ENCODE measurements at places on chromosomes 3 and 15.
A peak's percentile ranks its signal among the peaks of the same experiment; 100 is the strongest.

GRCh38 chr15:91632981-91633380, 220.5 kb upstream of the SLCO3A1 start:
- DNase-seq, result no peak

DNA sequence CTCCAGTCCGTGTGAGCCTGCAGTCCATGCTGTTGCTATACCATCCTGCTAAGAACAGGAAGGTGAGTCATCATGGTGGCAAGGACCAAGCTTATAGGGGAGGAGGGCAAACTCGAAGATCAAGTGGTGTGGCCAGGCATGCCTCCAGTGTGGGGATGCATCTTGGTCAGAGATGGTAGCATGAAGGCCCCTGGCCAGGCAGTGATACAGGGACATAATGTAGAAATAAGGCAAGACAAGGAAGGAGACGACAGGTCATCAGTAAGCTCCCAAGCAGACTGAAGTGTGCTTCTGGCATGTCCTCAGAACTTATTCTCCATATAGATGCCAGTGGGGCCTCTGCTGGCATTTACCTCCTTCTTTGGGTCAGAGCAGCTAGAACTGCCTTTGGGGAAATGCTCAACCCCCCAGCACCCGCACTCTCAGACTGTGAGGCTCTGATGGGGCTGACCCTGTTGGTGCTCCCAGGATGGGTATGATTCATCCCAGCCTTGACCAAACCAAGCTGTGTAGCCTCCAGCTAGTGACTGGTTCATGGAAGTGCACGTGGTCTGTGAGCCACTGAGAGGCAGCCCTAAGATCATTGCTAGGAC, 52.5 kb upstream of the ATP2B2 start:
- DNase-seq, result no peak

DNA sequence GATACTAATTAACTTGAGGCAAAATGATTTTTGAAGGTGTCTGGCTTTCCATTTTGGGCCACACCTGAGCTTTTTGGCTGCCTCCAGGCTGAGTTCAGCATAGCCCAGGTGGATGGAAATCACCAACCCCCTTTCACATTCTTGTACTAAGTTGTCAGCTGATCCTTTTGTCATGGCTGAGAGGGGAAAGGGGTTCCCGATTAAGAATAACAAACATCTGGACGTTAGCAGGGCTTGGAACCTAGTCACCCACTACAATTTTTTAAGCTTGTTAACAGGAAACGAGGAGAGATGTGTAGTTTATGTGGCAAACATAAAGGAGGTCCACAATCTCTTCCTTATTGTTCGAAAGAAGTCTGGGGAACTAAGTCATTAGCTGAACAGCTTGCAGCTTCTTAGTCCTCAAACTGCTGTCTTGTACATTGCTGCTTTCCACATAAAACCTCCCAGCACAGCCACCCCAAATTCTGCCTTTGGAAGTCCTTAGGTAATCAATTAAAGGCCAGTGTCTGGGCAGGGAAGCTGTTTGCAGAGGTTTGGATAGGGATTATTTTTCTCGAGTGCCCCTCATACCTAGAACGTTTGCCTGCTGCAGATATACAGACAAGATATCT, 5.0 kb downstream of the NR2F2 start:
- no peak for DNase-seq

DNA sequence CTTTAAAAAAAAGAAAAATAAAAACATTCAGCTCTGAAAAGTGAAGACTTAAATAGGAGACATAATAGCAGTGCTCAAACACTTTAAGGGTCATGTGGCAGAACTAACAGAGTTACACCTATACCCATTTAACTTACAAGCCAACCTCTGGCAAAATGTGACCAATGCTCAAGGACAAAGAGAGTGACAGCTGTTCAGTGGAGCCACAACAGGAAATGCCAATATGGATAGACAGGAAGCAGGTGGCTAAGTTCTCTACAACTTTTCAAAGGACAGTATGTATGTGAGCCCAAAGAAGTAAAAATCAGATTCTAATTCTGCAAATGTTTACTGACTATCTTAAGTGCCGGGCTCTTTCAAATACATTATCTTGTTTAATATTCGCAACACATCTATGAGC, 3.4 kb downstream of the TMCC1 start:
- no peak for DNase-seq

DNA sequence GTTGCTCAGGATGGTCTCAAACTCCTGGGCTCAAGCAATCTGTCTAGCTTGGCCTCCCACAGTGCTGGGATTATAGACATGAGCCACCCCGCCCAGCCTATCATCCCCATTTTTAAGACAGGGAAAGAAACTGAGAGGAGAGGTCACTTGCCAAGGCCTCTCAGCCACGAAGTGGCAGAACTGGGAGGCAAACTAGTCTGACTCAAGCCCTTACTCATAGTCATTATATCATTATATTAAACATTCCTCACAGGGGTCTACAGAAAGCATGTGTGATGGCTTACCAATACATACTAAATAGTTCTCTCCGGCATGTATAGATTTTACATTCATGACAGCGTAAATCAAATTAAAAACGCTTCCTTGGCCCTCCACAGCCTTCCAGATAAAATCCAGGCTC, 62.0 kb upstream of the ZBTB38 start:
- no peak for DNase-seq

DNA sequence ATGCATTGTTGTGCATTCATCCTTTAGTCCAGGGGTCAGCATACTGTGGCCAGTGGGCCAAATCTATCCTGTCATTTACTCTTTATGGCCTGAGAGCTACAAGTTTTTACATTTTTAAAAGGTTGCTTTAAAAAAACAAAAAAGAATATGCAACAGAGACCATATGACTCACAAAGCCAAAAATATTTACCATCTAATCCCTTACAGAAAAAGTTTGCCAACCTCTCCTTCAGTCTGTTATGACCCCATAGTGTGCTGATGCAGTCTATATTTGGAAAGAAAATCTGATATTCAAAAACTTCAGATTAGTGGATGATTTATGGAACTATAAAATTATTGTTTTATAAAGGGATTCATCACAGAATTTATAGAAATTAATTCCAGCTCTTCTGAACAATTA, 237.5 kb upstream of the IL12A start:
- no peak for DNase-seq

GRCh38 chr3:58116161-58116955, 94.4 kb downstream of the DNASE1L3 start:
- DNase-seq, result peak; percentile 40

GRCh38 chr15:33154351-33155166, 40.0 kb downstream of the FMN1 start:
- no peak for DNase-seq

- no peak for DNase-seq
Measured at GRCh38 chr3:197468866-197469382, 86.8 kb downstream of the BDH1 start.

GRCh38 chr3:195248281-195248680, 22.7 kb downstream of the XXYLT1 start:
- no peak for DNase-seq

- no peak for DNase-seq
Measured at GRCh38 chr3:167575000-167575600, 78.6 kb downstream of the WDR49 start.
